Fibroblast of skin of right quadriceps (primary cell): ENCODE measurements at places on chromosomes 13 and 19.
A peak's percentile ranks its signal among the peaks of the same experiment; 100 is the strongest.

DNA sequence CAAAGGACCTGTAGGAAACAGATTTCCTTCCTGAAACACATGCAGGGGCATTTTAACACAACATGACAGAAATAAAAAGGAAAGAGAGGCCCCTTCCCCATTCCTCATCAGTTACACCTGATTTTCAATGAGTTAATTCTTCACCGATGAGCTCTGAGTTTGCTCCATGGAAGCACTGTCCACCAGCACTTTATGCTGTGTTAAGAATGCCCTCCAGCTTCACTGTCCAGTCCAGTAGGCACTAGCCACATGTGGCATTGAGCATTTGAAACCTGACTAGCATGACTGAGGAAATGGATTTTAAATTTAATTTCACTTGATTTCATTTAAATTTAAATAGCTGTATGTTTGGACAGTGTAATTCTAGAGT lies 217.2 kb upstream of the SLC10A2 start:
- no peak for DNase-seq

- no peak for DNase-seq
Observed at GRCh38 chr13:33328701-33329100, 43.1 kb upstream of the STARD13 start.

- peak; percentile 78 for DNase-seq
Observed at GRCh38 chr13:66501181-66501580, 729.0 kb downstream of the PCDH9 start.

DNA sequence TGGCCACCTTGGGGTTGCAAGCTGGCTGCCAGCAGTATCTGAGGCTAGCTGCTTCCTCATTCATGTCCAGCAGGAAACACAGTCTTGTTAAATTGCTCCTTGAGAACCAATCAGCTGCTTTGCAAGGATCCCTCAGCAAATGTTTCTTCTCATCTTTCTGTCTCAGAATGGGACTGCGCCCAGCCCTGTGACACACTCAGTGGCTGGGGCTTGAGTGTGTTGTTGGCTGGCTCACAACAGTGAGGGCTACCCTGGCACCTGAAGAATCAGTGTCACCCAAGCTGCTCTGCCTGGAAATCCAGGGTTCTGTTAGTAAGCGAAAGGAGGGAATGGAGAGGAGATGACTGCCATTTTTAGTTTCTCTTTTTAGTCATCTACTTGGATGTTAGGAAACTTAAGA lies 317.2 kb downstream of the DCT start:
- no peak for DNase-seq

DNA sequence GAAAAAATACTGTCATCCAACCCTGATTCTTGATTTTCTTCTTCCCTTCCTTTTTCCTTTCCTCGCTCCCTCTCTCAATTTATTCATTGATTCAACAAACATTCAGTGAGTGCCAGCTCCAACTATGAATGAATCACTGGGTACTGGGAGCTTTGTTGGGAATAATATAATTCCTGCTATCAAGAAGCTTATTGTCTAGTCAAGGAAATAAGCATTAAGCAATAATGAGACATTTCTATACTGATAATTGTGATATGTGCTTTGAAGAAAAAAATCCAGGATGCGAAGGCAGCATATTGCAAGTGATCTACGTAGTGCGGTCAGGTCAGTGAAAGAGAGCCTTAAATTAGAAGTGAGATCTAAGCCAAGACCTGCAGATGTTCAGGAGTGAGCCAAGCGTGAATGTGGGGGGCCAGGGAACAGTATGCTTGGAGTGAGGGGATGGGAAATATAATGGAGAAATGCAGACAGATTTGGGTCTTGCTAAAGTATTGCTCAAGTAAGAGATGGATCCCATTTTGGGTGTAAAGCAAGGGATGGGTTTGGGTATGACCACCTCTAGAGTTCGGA lies 253.5 kb downstream of the LHFPL6 start:
- DNase-seq: no peak

- no peak for DNase-seq
Observed at GRCh38 chr19:44712864-44713515, 14.0 kb downstream of the CEACAM16 start.

DNA sequence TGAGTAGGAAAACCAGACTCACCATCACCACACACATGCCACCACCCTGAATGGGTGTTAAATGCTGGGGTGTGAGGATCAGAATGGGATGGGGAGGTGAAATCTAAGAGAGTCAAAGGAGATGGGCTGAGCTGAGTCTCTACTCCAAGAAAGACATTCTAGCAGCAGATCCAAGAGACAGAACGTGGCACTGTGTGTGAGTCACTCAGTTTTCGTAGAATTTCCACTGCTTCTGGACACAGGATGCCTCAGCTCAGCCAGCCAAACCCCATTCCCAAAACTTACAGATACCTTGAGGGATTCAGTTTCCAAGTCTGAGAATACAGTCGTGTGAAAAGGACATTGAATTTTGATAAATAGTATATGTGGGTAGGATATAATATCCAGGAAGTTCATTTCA lies 7.3 kb upstream of the CYP2A7 start:
- DNase-seq: no peak
